Activated naive CD4-positive, alpha-beta T cell treated with anti-CD3 and anti-CD28 coated beads for 36 hours (primary cell): ENCODE measurements at places on chromosomes 11 and 22.

DNA sequence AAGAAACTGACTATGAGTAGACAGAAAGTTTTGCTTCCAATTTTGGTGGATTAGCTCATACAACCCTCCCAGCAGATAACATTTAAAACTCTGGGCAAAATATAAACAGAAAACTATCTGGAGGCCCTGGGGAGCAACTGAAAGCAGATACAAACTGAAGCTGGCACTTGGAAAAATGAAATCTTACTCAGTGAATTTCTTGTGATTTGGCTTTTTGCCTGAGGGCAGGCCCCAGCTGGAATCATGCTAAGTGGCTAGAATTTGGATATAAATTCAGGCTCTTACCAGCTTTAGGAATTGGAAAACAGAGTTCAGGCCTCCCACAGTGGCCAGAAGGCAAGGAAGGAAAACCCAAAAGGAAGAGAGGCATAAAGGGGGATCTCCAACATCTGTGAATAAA lies 85.8 kb downstream of the EFCAB6 start:
- DNase-seq, result no peak

GRCh38 chr11:69460540-69461257 lies 20.8 kb upstream of the LINC01488 start:
- DNase-seq, result no peak

DNA sequence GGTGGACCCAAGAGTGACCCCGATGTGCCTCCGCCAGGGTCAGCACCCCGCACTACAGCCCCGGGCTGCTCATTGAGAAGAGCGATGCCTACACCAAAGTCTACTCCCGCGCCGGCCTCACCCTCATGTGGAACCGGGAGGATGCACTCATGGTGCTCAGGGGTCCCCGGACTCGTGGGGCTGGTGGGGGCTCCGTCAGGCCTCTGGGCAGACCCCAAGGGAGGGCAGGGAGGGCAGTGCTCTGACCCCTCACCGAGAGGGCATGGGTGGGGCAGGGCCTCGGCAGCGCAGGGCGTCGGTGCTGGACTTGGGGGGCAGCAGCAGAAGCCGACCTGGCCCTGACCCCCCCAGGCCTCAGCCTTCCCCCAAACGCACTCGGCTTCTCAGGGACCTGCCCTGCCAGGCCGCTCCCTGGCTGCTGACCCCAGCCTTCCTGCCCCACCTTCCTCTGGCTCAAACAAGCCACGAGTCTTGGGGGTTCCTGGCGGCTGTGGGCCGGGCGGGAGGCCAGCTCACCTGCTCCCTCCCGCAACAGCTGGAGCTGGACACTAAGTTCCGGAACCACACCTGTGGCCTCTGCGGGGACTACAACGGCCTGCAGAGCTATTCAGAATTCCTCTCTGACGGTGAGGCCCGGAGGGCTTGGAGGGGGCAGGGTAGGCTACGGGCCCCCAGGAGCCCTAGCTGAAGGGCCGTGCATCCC lies 2.9 kb downstream of the MUC2 start:
- DNase-seq, result no peak

GRCh38 chr11:114343020-114343419 lies 46.8 kb downstream of the NNMT start:
- no peak for DNase-seq

DNA sequence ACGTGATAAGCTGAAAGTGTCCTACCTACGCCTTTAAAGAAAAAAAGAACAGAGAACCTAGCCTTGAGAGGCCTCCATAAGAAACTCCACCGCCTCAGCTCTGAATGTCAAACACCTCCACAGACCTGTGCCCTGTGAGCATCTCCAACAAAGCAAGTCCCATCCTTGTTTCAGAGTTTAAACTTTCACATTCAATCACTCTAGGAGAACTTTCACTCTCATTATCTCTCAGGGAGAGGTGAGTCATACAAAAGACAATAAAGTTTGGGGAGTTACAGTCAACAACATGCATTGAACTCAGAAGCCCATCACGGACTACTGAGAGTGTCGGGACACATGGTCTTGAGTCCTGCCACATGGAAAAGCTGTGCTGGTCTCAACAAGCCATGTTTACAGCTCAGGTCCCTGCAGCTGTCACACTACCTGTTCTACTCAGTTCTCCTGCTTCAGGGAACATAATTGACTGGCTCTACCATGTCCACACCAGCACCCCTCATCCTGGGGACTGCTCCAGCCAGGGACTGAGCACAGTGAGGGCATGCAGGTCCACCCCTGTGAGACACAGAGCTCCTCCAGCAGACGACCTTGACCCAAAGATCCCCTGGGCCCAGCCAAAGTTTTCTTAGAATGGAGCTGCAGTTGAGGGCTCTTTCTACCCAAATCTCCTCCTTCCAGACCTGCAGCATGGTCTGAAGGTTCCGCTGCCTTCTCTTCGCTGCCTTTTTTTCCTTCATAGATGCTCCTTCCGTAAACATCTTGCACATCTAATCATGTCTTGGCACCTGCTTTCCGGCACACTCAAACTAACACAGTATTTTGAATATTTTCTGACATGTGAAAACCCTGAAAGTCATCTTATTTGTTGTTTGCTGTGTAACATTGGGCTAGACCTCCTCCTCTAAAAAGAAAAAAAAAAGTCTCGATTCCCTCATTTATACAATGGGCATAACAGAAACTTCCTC lies 114.9 kb downstream of the ETS1 start:
- peak; percentile 86 for DNase-seq

GRCh38 chr22:40635043-40635939 lies 1.2 kb downstream of the MRTFA start:
- DNase-seq, result no peak

- no peak for DNase-seq
Observed at GRCh38 chr11:11016068-11016467, 158.2 kb upstream of the ZBED5 start.
